ENCODE measurements at places on chromosomes 16 and 17. TPM values are rescaled to one million over a fixed set of nuclear protein-coding genes. Genes with fewer than 3 reads are reported as not detected.

Gene C1QTNF8
- polyA plus RNA-seq: not detected

DNA sequence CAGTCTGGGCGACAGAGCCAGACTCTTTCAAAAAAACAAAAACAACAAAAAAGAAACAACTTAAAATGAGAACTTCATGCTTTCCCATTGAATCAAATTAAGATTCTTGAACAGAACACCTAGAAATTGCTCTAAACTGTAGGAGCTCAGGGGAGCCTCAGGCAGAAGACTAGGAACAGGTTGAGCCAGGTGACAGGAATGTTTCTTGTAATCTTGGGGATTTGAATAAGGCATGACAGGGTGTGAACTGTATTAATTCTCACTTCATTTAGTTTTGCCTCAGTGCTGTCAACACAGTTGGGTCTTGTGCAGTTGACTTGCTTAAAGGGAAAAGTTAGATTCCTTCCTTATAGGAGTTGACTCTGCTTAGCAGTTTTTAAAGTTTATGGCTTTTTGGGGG, 27.8 kb downstream of the SOCS7 start:
- no peak for DNase-seq

- DNase-seq: no peak
Measured at GRCh38 chr17:31472137-31472536, 80.7 kb downstream of the RAB11FIP4 start.

- DNase-seq: no peak
Measured at GRCh38 chr16:81817296-81817695, 38.2 kb downstream of the PLCG2 start.

Gene SEPTIN12
- polyA plus RNA-seq: not detected

DNA sequence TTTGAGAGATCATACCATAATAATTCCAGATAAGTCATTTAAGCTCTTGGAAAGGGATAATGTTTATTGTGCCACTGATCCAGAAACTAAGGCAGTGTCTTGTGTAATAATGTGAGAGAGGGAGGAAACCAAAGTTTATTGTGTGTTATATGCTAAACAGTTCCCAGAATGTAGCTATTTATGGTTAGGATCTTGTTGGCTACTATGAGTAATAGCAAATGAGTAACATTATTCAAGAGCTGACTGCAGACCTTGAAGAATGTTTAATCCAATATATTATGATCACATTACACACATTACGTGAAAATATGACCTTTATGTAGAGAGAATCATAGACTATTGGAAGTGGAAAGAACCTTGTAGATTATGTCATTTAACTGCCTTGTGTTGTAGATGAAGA, 139.5 kb downstream of the BCAS3 start:
- no peak for DNase-seq

GRCh38 chr17:14738652-14738988, 437.7 kb downstream of the HS3ST3B1 start:
- DNase-seq: no peak

GRCh38 chr17:797236-797840, 15.2 kb downstream of the MRM3 start:
- DNase-seq: no peak

GRCh38 chr16:24347556-24347955, 91.4 kb downstream of the CACNG3 start:
- peak; percentile 32 for DNase-seq

Gene BEAN1
- 0.08 TPM for polyA plus RNA-seq

GRCh38 chr16:51734220-51734619, 583.1 kb upstream of the SALL1 start:
- no peak for DNase-seq

Gene CYBA
- 63.3 TPM for polyA plus RNA-seq

GRCh38 chr17:66348584-66349165, 46.3 kb downstream of the PRKCA start:
- peak; percentile 46 for DNase-seq

DNA sequence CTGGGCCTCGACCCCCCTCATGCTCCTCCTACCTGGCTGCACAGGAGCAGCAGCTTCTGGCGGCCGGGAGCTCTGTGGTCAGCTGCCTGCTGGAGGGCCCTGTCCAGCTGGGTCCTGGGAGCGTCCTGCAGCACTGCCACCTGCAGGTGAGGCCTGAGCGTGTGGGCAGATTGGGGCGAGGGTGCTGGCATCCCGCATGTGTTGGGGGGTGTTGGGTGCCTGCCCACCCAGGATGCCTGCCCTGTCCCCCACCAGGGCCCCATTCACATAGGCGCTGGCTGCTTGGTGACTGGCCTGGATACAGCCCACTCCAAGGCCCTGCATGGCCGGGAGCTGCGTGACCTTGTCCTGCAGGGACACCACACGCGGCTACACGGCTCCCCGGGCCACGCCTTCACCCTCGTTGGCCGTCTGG, 16.5 kb downstream of the FCSK start:
- peak; percentile 28 for DNase-seq

GRCh38 chr17:2044263-2044894, 2.6 kb downstream of the OVCA2 start:
- no peak for DNase-seq

Gene HAS3
- polyA plus RNA-seq: 0.87 TPM

- peak; percentile 65 for DNase-seq
Measured at GRCh38 chr17:73291260-73291801, 20.5 kb downstream of the CDC42EP4 start.

DNA sequence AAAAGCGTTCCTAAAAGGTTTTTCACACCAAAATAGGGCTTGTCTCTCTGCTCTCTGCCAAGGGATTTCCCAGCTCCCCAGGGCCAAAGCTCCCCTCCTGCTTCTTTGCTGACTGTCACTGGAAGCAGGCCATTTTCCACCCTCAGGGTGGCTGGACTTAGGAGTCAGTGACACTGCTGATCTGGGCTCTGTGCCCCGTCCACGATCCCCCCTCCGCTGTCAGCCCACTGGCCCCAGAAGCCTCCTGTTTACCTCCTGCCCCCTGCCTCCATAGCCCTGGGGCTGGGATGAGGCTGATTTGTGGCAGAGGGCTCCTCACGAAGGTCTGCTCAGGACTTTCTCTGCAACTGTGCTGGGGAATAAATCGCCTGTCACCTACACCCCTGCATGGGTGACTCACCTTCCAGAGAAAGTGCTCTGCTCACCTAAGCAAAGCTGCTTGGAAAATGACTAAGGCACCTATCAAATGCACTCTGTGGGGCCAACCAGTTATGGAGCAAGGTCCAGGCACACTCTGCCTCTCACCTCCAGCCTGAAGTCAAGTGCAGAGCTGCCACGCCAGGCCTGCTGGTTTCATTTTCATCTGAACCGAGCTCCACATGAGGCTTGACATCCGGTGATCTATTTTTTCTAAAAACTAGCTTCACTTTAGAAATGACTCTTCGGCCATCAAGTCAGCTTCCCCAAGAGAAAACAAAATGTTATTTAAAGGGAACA, 4.9 kb downstream of the MAP3K14 start:
- DNase-seq: peak; percentile 85

DNA sequence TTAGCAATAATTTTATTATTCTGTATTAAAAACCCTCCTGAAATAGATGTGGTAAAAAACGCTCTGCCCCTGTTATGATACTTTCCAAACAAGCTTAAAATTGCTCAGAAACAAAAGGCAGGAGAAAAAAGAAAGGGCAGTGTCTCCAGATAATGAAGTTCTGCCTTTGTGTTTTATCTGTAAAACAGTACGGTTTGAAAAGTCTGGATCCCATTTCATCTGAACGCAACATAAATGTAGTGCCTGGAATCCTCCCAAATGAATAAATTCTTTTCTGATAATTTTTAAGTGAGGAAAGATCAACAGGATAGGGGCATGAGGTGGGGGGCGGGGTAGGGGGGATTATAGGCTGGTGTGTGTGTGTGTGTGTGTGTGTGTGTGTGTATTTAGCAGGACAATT, 87.5 kb upstream of the SOX9 start:
- no peak for DNase-seq

Gene FKBP10
- polyA plus RNA-seq: 9.1 TPM

GRCh38 chr16:81786868-81787267, 7.8 kb downstream of the PLCG2 start:
- no peak for DNase-seq

DNA sequence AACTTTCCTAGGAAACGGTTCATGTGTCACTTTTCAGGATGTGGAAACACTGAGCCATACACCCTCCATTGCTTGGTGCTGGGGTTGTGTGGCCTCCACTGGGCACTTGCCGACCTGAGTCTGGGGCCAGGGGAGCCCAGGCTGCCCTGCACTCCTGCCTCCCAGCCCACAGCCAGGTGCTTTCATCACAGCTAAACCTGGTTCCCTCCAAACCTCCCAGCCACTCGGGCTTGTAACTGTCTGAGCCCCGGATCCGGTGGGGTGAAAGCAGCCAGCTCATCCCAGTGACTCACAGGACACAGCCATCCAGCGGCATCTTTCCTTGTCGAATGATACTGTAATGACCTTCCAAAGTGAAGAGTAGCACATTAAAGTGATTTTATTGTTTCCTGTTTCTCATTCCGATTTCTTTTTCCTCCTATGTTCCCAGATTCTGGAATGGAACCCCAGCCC, 19.8 kb downstream of the CARHSP1 start:
- no peak for DNase-seq

GRCh38 chr17:53353919-53354351, 468.8 kb upstream of the KIF2B start:
- DNase-seq: peak; percentile 30

- DNase-seq: no peak
Measured at GRCh38 chr17:10217916-10218315, 19.5 kb upstream of the GAS7 start.

DNA sequence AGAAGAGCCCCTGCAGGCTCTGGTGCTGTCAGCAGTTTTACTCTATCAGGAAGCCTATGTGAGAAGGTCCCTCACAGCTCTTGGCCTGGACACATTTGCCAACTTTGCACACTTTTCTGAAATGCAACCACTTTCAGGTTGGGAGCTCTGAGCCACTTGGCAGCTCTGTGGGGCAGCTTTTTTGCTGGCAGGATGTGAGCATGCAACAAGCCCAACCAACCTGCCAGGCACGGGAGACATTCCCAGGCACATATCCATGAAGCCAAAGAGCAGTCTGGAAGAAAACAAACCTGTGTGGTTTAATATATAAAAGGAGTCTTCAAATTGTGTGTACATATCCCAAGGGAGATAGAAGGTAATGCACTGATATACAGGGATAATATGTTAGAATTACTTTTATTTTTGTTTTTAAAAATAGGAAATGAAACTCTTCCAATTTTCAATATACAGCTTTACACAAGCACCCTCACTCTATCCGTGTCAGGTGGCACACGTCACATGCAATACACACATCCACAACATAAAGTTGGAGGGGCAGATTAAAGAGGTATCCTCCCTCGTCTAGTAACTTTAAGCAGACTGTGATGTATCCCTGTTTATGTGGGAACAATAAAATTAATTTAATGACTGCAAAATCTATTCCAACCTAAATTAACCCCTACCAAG, 57.4 kb upstream of the COX10 start:
- DNase-seq: peak; percentile 44

DNA sequence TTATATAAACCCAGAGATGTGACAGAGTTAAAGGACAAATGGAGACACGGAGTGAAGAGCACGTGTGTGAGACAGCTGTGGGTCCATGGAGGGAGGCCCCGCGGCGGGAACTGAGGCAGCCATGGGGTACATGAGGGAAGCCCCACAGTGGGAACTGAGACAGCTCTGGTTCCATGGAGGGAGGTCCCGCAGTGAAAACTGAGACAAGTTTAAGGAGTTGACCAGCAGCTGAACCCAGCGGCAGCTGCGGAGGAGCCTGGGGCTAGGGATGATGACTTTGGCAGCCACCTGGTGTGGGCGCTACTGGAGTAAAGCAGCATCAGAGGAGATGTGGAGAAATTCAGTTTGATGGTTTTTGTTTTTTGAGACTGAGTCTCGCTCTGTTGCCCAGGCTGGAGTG, 185.1 kb downstream of the RPTOR start:
- DNase-seq: no peak

GRCh38 chr16:22969567-22969966, 155.6 kb downstream of the HS3ST2 start:
- no peak for DNase-seq

Gene PDPK1
- 12.7 TPM for polyA plus RNA-seq

Gene CLEC18A
- polyA plus RNA-seq: 2.2 TPM

Gene VKORC1
- 90.9 TPM for polyA plus RNA-seq

DNA sequence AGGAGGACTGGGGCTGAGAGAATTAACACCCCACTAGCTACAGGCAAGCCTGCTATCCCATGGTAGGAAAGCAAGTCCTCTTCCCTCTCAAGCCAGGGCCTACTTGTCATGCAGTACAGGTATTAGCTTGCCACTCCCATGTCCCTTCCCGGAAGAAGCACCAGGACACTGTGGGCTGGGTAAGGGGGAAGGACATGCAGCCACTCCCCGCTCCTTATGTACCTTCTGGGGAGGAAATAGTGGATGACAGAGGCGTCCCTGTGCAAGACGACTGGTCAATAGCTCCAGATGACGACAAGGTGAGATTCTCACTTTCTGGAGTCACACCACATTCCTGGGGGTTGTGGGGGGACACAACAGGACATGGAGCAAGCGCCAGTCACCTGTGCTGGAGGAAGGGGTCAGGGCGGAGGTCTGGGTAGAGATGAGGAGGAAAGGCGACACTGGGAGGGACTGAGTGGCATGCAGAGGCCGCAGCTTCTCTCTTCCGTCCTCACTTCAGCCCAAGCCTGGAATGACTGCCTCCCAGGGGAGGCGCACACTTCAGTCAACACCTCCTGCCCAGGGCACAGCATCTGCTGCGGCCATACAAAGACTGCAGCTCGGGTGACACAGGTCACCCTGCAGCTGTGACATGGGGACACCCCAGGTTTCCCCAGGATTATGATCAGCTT, 15.1 kb upstream of the FOXJ1 start:
- DNase-seq: no peak

DNA sequence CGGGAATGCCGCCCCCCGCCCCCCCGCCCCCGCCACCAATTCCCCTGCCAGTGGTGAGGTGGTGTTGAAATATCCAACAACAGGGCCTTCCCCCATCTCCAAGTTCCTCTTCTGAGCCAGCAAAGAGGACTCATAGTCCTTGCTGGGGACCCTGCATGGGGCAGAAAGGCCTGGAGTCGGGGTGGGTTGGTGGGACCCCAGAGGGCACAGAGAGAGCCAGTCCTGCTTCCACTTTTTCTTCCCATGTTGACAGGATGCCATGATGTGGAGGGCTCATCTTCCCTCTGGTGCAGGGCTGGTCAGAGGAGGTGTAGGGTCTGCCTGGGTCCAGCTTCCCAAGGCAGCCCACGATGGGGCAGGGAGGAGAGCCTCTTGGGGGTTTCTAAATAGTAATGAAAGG, 49.0 kb upstream of the PIK3R6 start:
- no peak for DNase-seq

- peak; percentile 55 for DNase-seq
Measured at GRCh38 chr16:31356566-31357323, 1.8 kb downstream of the ITGAX start.

Gene ZDHHC1
- polyA plus RNA-seq: 15.2 TPM

GRCh38 chr17:67620636-67621035, 97.1 kb upstream of the NOL11 start:
- no peak for DNase-seq

GRCh38 chr17:13283606-13284005, 265.8 kb upstream of the ELAC2 start:
- DNase-seq: no peak
